ENCODE measurements at places on chromosomes 4 and X. TPM values are rescaled to one million over a fixed set of nuclear protein-coding genes. Genes with fewer than 3 reads are reported as not detected.

The CYP2U1 gene
- total RNA-seq = 16.4 TPM

- H3K27me3 ChIP-seq = no peaks in the 10 kb centered on the region
- no peak for DNase-seq
- H3K4me1 ChIP-seq = peaks cover 27% of the 10 kb centered on the region
- no peak overlapping the region for H3K27ac ChIP-seq
- no peak overlapping the region for H3K4me3 ChIP-seq
These were observed 64.6 kb downstream of the FHIP1A start for GRCh38 chr4:151473521-151474097.

GRCh38 chrX:48468693-48469691, 1.1 kb downstream of the SLC38A5 start:
- no peak for DNase-seq
- peaks cover 27% of the 10 kb centered on the region for H3K4me1 ChIP-seq
- H3K4me3 ChIP-seq = no peak overlapping the region
- H3K27ac ChIP-seq = peak overlapping the region; percentile 18
- no peaks in the 10 kb centered on the region for H3K36me3 ChIP-seq

The BTC gene
- 0.41 TPM for total RNA-seq

The KIF4A gene
- total RNA-seq = 4.5 TPM

Measured in chondrocyte (in vitro differentiated cells).